ENCODE measurements at places on chromosomes 7 and 10.

DNA sequence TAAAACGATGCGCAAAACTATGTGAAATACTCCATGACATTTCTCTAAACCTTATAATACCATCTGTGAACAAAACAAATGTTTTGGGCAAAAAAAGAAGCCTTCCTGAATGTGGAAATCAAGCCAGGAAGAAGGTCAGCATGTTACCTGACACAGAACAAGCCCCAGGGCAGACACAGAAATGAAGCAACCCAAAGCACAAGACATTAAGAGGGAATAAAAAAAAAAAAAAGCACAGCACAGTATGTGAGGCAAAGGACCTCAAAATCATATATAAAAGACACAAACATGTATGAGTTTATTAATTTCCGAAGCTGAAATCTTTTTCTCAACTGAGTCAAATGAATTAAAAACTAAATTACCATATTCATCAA, 161.8 kb downstream of the SKIDA1 start:
- DNase-seq = no peak

DNA sequence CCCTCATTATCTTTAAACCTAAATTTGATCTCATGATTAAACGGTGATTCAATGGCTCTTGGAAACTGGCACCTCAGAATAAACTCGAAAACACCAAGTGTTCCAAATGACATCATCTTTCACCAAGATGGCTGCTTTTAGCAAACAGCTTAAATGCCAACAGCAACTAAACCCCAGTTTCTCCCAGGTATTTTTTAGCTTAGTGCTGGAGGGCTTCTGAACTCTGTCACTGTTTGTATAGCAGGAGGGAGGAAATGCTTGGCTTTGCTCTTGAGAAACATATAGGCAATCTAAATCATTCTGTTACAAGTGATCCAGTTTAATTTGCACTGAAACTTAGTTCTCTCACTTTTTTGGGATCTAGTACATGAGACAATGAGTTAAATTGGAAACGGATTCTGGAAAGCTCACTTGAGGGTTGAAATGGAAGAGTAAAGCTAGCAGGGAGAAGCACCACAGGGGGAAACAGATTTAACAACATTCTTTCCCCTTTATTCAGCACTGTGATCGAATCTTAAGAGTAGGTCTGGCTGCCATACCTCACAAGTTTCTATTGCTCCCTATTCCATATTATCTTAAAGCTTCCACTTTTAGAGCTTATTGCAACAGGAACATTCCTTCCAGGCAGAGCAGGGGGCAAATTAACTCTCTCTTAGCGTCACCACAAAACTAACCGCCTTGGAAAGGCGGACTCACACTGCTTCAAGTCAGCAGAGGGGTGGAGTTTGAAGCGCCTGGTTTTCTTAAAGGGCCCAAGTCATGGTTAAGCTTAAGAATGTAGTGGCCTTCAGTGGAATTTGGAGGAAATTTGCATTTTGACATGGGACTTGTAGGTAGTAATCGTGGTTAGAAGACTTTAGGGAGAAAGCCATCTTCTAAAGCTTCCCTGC, 1.8 kb upstream of the CCDC6 start:
- DNase-seq = peak; percentile 58

GRCh38 chr7:150431839-150432658, 18.4 kb upstream of the GIMAP8 start:
- no peak for DNase-seq

DNA sequence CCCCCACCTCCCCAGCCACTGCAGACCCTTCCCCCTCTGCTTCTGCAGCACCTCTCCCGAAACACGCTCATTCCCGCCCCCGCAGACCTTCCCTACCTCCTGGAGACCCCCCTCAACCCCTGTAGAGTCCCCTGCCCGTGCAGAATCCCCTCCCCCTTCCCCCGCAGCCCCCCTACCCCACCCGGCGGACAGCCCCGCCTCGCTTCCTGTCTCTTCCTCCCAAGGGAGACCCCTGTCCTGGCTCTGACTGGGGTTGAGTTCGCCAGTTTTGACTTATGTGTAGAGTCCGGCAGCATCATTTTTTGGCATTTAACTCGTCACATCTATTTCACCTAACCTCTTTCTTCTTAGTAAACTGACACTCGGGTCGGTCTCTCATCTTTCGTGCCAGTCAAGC, 54.0 kb downstream of the ALOX5 start:
- no peak for DNase-seq

- no peak for DNase-seq
These were observed 173.3 kb downstream of the RAPGEF5 start for GRCh38 chr7:22183522-22184280.

DNA sequence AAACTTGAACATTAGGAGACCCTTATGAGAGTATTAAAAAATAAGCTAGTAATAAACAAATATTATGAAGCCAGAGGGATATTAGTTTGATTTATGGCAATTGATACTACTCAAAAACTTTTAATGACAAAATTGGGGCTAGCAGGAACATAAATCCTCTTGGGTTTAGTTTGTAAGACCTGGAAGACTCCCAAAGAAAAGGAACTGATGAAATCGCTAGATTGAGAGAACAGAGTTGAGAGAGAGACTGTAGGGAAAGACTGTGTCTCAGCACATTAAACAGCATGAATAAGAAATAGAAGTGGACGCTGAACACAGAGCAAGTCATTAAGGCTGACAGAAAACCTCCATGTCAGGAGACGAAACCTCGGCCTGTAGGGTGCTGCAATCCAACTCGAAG, 56.4 kb downstream of the ICA1 start:
- DNase-seq = no peak

GRCh38 chr7:137977173-137977572, 24.7 kb downstream of the CREB3L2 start:
- DNase-seq = no peak

- DNase-seq = peak; percentile 74
These were observed 25.0 kb upstream of the C1GALT1 start for GRCh38 chr7:7157177-7157886.

GRCh38 chr7:116538138-116538537, 13.3 kb downstream of the CAV1 start:
- DNase-seq = no peak

DNA sequence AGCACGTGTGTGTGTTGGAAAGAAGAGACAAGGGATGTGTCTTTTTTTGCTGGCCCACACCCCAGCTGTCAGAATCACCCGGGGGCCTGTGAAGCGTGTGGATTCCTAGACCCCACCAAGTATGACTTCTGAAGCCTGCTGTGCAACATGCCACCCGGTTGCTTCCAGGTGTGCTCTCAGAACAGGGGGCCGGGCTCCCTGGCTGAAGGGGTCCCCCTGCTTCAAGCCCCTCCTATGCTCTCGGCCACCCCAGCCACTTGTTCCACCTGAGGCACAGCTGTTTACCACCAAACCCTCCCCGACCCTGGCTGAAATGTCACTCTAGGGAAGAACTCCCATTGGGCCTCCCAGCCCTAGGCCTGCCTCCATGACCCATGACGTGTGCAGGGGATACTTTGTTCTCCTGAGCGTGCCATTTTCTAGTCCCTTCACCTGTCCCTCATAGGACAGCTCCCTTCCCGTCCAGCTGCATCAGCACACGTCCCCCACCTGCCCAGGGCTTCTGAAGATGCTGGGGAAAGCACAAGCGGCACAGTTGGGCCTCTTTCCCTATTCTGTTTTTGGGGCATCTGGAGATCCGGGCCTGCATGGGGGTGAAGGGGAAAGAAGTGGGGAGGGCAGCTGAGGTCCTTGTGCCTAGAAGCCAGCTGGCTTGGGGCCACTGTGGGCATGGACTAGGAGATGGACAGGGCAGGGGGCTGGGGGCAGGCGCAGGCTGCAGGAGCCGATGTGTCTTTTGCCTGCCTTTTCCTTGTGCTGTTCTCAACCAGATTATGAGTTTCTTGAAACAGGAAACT, 33.3 kb downstream of the CRHR2 start:
- no peak for DNase-seq

GRCh38 chr7:48089046-48090003, at the start of gene UPP1:
Gene UPP1 (plus strand): TSS chr7:48089265. CDS start chr7:48094784, 5,519 bp downstream.
- DNase-seq = peak; percentile 6

DNA sequence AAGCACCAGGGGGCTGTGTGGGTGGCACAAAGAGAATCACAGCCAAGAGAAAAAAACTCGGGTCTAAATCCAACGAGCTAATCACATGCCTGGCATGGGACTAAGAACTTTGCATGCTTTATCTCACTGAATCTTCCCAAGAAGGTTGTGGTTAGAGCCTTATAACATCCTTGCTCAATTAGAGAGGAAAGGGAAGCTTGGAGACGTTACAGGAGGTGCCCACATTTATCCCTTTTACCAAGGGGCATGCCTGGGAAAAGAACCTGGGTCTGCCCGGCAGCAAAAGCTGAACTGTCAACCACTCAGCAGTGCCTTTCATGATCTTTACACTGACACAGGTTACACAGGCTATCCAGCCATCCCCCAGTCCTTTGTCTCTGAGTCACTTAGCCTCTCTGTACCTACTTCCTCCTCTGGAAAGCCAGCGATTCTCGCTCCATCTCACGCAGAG, 190.1 kb downstream of the PRPF18 start:
- no peak for DNase-seq

DNA sequence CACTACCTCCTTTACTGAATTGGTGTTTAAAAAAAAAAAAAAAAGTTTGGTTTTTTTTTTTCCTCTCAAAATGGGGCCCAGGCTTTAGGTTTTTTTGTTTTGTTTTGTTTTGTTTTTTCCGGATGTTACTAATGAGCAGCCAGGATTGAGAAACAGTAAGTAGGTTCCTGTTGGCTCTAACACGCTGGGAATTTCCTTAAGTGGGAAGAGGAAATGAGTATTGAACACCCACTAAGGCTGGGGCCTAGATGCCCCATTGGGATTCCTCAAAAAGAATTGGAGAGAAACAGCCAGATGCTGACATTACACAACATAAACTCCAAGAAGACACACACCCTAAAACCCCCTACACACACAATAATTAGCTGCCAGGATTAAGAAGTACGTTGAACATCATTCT, 102.2 kb upstream of the NANOS1 start:
- DNase-seq = no peak

GRCh38 chr10:69459893-69460575, 8.8 kb downstream of the TSPAN15 start:
- no peak for DNase-seq

DNA sequence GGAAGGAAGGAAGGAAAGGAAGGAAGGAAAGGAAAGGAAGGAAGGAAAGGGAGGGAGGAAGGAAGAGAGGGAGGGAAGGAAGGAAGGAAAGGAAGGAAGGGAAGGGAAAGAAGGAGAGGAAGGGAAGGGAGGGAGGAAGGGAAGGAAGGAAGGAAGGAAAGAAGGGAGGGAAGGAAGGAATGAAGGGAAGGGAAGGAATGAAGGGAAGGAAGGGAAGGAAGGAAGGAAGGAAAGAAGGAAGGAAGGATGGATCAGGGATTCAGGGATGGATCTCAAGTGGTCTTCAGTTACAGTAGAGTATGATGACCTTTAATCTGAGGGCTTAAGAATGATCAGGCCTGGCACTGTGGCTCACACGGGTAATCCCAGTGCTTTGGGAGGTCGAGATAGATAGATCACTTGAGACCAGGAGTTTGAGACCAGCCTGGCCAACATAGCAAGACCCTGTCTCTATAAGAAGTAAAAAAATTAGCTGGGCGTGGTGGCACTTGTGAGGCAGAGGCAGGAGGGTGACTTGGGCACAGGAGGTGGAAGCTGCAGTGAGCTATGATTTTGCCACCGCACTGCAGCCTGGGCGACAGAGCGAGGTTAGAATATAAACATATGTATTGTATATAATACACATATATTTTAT, 760 bp upstream of the FOXK1 start:
- no peak for DNase-seq

- no peak for DNase-seq
These were observed 72.1 kb downstream of the EEPD1 start for GRCh38 chr7:36224934-36225858.

- DNase-seq = no peak
These were observed 162.2 kb upstream of the BMPER start for GRCh38 chr7:33742999-33743587.

GRCh38 chr10:93131986-93132385, 58.3 kb downstream of the CYP26A1 start:
- DNase-seq = no peak

- DNase-seq = no peak
These were observed 61.7 kb upstream of the OIT3 start for GRCh38 chr10:72831696-72832409.

DNA sequence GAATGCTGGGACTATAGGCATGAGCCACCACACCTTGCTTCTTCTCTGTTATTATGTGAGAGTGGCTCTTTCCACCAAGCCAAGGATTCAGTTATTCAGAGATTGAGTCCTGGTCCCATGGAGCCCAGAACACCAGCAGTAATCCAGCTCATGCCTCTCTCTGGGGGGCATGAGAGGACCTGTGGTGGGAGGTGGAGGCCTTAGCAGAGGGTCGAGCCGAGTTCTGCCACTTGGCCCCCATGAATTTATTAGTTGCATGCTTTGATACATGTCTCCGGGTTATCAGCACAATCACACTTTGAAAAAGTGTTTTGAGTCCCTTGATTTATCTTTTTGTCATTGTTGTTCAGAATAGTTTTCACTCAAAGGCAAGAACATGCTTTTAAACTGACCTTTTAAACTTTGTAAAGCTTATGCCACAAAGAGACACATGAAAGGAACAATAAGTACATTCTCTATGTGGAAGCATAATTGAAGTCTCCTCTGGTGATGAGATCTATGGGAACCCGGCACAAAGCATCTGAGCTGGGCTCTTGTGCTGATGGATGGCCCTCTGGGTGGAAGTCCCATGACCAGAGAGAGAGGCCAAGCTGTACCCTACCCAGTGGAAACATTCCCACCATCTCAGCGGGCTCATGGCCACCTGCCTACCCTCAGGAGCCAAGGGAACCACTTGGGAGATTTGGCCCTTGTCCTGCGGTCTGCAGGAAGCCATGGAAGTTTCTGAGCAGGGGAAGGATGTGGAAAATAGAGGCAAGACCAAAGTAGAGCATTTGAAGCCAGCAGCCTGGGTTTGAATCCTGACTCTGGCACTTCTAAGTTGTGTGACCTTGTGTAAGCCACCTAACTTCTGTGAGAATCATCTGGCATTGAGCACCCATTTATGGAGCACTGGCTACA, 53.9 kb downstream of the MINDY4 start:
- no peak for DNase-seq

DNA sequence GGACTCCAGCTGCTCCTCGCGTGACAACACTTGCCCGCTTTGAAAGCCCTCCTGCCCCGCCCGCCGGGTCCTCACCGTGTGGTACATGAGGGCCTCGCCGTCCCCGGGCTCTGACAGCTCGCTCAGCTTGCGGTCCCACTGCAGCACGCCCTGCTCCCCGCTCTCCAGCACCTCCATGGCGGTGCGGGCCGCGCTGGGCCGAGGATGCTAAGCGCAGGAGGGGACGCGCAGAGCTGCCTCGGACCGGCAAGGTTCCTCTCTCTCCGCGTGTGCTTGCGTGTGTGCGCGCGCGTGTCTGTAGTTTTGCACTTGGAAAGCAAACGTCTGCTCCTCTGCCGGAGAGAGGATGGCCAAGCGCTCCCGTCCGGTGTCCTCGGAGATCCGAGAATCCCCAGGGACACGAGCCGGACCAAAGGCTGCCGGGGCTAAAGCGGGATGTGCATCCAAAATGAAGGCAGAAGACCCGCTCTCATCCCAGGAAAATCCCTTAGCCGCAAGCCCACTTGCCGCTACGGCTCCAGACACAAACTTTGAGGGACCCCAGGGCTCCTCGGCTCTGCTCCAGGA, at the start of gene CREB3L2:
CREB3L2 (minus strand) TSS at position 558 of the 567 bp plus-strand sequence; CDS start at position 177, 381 bp downstream.
- peak; percentile 52 for DNase-seq

- DNase-seq = no peak
These were observed 79.5 kb upstream of the PCBD1 start for GRCh38 chr10:70967591-70968587.

GRCh38 chr7:25068502-25069213, 56.4 kb downstream of the CYCS start:
- no peak for DNase-seq
